Suppressor macrophage treated with lipopolysaccharide for 1 hour (primary cell): ENCODE measurements at places on chromosomes 7 and 10.

- DNase-seq: peak; percentile 69
These were observed 23.9 kb upstream of the CALD1 start for GRCh38 chr7:134755422-134756022.

DNA sequence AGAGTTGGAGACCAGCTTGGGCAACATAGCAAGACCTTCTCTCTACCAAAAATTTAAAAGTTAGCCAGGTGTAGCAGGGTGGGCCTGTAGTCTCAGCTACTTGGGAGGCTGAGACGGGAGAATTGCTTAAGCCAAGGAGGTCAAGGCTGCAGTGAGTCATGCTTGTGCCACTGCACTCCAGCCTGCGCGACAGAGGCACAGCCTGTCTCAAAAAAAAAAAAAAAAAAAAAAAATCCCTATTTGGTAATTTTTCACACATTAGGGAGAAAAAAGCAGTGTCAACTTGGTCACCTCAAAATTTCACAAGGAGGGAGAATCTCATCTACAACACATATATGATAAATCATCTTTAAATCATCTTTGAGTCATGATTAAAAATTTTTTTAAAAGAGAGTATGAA, 6.4 kb upstream of the ZNF398 start:
- peak; percentile 85 for DNase-seq

- no peak for DNase-seq
These were observed 30.2 kb downstream of the AHR start for GRCh38 chr7:17328641-17329040.

GRCh38 chr10:70441161-70441894, at the start of gene NODAL:
Gene NODAL, minus strand, starts transcription at chr10:70441681. Its CDS starts 14 bp downstream, at chr10:70441667.
- DNase-seq: no peak

GRCh38 chr7:41065663-41066062, 637.2 kb downstream of the INHBA start:
- DNase-seq: no peak

DNA sequence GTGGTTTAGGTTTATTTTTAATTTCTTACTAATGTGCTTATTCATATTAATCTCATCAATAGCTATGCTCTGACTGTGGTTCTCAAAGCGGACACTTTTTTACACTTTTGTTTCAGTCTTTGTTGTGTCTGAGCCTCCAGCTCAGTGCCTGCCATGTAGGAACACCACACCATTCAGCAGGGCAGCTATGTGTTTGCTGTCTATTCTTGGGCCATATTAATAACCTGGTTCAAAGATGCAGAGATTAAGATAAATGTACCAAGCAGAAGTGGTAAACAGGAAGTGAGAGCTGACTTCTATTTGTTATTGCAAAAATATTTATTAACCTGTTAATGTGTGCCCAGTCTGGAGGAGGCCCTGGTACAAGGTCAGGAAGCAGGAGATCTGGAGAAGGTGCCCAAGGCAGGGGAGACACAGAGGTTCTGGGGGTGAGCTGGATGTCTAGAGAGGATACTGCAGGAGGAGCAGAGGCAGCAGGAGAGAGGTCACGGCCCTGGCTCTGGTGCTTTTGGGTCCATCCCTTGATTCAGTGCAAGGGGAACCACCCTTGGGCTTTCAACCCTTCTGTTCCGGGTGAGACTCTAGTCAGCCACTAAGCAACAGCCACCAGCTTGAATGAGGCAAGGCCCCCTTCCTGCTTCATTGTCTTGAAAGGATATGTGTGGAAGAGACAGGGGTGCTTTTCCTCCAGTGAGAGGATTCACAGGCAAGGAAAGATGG, 1.9 kb downstream of the TBXAS1 start:
- DNase-seq: peak; percentile 51

GRCh38 chr10:84818961-84819360, 490.6 kb downstream of the CCSER2 start:
- no peak for DNase-seq

- no peak for DNase-seq
These were observed 18.9 kb upstream of the UNC5B start for GRCh38 chr10:71193516-71193915.

- DNase-seq: no peak
These were observed 25.6 kb downstream of the CDC123 start for GRCh38 chr10:12221323-12222298.

GRCh38 chr10:11083051-11083450, 65.4 kb downstream of the CELF2 start:
- no peak for DNase-seq

DNA sequence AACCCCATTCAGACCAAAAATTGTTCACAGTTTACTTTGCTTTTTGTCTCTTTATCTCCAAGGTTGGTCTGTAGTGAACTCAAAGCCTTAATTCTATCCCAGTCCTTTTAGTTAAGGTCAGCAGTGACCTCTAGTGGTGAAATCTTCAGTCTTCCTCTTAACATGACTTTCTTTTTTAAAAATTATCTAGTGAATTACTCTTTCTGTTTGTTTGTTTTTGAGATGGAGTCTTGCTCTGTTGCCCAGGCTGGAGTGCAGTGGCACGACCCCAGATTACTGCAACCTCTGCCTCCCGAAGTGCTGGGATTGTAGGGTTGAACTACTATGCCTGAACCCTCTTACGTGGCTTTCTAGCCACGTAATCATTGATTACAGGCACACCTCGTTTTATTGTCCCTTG, 25.0 kb downstream of the ZNF487 start:
- DNase-seq: peak; percentile 84

- no peak for DNase-seq
These were observed 45.1 kb upstream of the PRKG1 start for GRCh38 chr10:51029172-51029641.

DNA sequence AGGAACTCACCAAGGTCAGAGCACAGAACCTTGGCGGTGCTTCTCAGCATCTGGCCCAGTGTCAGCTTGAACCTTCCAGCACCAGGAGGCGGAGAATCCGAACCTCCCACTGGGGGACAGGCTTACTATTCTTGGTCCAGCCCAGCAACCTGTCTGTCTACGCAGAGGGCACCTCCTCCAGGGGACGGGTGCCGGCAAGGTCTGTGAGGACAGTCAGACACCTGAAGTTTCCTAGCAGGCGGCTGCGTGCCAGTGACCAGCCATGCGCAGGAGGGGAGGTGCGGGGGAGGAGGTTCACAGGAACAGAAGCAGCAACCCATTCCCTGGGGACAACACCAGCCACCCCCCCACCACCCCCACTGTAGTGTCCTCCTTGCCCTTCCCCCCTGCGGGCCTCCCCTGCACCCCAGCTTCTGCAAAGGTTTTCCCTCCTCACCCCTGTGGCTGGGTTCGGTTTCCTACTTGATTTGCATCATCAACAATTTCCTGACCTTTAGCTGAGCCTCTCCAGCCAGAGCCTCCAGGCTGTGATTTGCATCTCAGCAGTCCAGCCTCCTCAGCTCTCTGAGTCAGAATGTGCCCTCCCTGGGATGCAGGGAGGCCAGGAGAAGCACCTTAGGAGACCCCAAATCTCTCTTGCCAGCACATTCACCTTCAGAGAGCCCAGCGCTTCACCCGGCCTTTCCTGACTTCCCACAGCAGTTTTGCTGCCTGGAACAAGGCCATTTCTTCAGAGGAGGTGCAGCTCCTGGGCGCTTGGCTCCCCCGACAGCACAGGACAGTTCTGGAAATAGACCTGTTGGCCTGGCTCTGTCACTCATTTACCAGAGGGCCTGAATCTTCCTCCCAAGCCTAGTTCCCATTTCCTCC, 107.5 kb upstream of the NPS start:
- DNase-seq: no peak

DNA sequence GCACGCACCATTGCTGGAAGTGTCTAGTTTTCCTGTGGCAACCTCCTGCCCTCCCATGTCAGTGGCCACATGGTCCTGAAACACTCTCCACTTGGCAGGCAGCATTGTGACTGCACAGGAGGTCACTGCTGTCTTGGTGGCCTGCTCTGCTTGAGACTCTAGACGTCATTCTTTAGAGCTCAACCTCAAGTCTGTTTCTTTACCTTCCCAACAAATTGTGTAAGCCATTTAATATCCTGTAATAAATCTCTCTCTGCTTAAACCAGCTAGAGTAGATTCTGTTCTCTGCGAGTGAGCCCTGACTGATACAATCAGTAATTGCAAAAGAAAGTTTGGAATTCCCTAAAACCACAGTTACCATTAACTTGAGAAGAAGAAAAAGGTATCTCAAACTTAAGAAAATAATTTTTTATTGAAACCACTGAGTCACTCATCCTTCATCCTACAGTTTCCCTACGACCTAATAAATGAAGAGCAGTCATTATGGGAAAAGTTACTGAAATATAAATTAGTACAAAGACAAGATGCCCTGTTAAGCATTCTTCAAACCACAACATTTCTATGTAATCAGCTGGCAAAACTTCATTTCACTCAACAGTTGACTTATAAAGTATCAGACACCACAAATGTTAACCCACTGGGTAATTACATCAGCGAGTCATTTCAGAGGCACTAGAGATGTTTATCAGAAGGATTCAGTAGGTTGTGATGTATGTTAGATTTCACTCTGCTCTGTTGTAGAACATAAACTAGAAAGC, 18.0 kb downstream of the SLC25A13 start:
- DNase-seq: no peak

- no peak for DNase-seq
These were observed 59.6 kb downstream of the NEUROG3 start for GRCh38 chr10:69513617-69514016.

- DNase-seq: no peak
These were observed 14.2 kb upstream of the NUP42 start for GRCh38 chr7:23167691-23168090.

GRCh38 chr10:52949899-52950298, 177.3 kb upstream of the MBL2 start:
- no peak for DNase-seq

DNA sequence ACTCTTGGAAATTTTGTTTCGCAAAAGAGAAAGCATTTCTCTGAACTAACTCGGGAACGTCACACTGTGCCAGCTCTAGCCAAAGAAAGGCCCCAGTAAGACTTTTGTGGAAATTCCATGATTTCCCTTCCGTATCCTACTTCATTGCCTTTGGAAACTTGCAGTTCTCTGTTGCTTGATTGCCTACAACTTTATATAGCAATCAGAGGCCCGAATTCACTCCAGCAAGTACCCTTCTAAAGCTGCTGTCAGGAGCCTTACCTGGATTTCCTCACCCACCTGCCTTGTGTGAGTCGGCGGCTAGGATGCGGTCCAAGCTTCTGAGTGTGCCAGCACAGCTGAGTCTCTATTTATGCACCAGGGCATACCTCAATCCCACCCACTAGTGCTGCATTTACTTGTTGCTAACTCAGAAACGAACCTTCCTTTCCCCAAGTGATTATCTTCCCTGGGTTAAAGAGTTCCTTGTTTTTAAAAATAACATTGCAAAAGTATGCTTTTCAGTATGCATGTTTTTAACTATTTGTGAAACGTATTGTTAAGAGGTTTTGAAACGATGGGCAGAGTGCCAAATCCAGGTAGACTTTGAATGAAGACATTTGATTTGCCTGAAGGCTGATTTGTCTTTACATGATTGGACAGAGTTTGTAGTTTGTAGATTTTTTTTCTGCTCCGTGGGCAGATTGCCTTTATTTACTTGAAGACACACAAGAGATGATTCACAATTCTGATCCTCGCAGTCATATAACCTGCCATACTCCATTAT, at the start of gene AGR2:
Gene AGR2, minus strand, starts transcription at position 326 of the 766 bp plus-strand sequence. CDS start 3,203 bp downstream, outside the sequence.
- no peak for DNase-seq

GRCh38 chr10:75772153-75772887, 340.9 kb downstream of the LRMDA start:
- DNase-seq: peak; percentile 57

DNA sequence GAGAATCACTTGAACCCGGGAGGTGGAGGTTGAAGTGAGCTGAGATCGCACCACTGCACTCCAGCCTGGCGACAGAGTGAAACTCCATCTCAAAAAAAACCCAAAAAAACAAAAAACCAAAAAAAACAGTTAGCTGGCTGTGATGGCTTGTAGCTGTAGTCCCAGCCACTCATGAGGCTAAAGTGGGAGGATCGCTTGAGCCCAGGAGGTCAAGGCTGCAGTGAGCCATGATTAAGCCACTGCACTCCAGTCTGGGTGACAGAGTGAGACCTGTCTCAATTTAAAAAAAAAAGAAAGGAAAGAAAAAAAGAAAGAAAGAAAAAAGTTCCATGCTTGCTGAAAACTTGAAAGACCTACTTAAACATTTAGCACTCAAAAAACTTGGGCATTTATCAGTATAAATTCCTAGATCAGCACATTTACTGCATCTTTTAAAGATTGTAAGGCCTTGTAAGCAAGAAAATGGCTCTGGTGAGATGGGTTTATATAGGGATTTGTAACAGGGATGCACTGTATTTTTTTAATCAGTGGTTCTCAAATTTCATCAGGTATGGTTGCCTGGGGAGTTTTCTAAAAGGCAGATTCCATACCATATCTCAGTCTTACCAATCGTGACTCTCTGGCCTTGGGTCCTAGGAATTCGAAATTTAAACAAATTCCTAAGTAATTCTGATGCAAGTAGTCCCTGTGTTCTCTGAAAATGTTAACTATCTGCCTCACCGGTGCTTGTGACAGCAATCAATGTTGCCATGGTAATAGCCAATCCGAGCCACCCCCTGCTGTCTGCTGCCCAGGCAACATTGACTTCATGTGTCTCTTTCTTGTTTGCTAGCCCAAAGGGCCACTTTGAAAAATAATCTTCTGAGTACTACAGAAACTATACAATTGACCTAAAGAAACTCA, 11.5 kb upstream of the NT5C2 start:
- DNase-seq: no peak

DNA sequence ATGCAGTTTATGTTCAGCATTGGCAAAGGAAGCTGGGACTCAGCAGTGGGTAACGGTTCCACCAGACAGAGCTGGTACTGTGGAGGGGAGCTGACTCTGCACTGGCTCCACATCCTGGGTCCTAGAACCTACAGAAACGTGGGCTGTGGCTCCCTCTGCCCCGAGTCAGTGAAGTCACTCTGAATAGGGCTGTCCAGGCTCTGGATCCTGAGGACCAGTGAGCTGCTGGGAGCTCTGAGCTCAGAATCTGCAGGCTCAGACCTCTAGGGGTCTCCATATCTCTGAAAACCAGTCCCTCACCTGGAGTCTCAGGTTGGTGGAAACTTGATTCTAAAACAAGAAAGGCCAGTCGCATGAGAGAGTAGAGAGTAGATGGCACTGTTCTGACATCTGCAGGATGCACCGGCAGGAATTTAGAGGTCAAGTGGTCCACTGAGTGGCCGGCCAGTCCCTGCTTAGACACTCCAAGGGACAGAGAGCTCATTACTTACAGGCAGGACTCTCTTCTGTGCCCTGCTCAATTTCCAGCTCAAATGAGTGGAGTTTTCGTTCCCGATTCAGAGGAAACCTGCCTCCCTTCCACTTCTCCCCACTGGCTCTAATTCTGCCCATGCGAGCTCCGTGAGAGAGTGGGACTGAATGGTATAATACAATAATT, 18.6 kb downstream of the NPFFR1 start:
- no peak for DNase-seq
